ENCODE measurements at places on chromosomes 2 and 18.

- no peak for DNase-seq
These were observed 105.3 kb upstream of the FZD7 start for GRCh38 chr2:201928363-201928762.

DNA sequence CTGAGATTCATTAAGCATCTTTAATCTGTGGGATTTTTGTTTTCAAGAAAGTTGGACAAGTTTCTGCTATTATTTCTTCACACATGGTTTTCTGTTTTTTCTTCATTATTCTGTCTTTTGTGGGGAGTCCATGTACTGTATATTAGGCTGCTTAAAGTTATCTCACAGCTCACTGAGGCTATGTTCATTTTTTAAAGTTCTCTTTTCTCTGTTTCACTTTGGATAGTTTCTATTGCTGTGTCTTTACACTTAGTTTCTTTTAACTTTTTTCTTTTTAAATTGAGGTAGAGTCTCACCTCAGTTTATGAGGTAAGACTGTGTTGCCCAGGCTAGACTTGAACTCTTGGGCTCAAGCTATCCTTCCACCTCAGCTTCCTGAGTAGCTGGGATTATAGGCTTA is 8.6 kb downstream of the OSBPL6 start:
- no peak for DNase-seq

- DNase-seq = no peak
These were observed 662.2 kb upstream of the CNTNAP5 start for GRCh38 chr2:123362671-123363440.

GRCh38 chr2:114040826-114041225 is 150.9 kb downstream of the ACTR3 start:
- DNase-seq = no peak

DNA sequence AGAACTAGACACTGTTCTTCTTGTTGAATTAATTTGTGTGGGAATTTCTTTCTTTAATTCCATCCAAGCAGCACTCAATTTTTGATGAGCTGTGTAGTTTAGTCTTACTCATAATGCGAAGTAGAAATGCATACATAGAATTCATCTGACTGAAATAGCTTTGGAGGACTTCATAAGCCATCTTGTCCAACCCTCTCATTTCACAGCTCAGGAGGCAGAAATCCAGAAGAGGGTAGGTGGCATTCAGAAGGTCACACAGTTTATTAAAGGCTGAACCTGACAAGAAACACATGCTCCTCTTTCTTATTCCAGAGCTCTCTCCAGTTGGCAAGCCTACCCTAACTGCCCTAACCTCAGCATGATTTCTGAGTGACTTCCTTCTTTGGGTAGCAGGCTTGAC is 169.2 kb upstream of the NOSTRIN start:
- no peak for DNase-seq

DNA sequence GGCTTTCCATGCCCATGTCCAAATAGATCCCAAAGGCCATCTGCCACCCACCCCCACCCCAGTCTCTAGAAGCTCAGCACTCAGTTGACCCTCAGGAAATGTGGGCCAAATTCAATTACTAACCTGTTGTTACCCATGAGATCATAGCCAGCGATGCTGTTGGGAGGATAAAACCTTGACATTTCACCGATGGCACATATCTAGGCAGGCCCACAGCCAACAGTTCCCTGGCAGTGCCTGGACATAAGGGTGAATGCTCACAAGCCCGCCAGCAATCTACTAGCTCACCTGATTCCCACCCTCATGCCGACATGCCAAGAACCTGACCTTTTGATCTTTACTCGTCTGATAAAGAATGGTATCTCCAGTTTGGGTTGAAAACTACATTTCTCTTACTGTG is 11.8 kb upstream of the ACOXL start:
- no peak for DNase-seq

DNA sequence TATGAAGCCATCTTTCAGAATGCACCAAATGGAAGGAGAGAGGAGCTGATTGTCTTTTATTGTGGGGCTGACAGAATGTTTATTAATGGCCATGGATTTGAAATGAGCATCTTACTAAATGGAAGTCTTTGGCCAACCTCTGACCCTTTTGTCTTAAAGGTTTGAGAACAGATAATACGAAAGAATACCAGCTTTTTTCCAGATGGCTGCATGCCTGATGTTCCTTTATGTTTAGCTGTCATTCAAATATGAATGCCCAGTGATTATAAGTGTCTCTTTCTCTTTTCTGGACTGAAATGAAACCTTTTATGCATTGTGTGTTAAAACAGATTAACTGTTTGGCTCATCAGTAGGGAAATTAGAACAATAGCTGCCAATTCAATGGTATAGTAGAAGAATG is 46.0 kb downstream of the PARD3B start:
- DNase-seq = no peak

- DNase-seq = no peak
These were observed 236.5 kb downstream of the BCL2 start for GRCh38 chr18:63083020-63083531.

DNA sequence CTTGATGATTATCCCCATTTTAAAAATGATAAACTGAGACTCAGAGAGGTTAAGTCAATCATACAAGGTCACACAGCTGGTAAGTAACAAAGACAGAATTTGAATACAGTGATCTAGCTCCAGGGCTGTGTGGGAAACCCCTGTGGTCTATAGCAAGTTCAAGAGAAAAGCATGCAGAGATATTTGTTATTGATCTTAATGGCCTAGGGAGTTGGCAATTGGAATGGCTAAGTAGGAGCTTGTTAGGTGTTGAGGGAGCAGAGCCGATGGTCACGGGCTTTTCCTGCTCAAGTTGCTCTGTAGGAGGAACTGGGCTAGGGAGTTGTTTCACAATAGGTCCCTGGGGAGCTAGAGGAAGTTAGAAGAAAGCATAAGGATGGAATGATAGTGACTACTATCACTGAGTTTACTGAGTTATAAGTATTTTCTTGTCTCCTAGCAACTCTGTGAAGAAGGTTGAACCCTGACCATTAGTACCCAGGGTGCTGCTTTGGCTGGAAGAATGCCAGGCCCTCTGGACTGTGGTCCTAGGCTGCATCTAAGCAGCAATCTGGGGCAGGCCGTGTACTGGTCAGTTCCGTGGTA is 30.0 kb downstream of the RNF125 start:
- DNase-seq = no peak
